Placental epithelial cell (primary cell): ENCODE measurements at places on chromosomes 7 and 10. TPM values are rescaled to one million over a fixed set of nuclear protein-coding genes. Genes with fewer than 3 reads are reported as not detected.

GPR141 gene
- total RNA-seq, result not detected in 2 replicates

CAV1 gene
- total RNA-seq, result 684 and 1,157 TPM in 2 replicates

HEPACAM2 gene
- total RNA-seq, result not detected in 2 replicates

TRAPPC14 gene
- 11.0 and 14.0 TPM in 2 replicates for total RNA-seq

DNAJC12 gene
- total RNA-seq, result not detected in 2 replicates

PTPRZ1 gene
- total RNA-seq, result not detected in 2 replicates

ZDHHC6 gene
- total RNA-seq, result 19.5 and 22.4 TPM in 2 replicates
